Stimulated activated CD8-positive, alpha-beta memory T cell treated with anti-CD3 and anti-CD28 coated beads, Interleukin-7, amount 100 ng/mL, for 48 hours (primary cell): ENCODE measurements at places on chromosomes 16 and 17.

DNA sequence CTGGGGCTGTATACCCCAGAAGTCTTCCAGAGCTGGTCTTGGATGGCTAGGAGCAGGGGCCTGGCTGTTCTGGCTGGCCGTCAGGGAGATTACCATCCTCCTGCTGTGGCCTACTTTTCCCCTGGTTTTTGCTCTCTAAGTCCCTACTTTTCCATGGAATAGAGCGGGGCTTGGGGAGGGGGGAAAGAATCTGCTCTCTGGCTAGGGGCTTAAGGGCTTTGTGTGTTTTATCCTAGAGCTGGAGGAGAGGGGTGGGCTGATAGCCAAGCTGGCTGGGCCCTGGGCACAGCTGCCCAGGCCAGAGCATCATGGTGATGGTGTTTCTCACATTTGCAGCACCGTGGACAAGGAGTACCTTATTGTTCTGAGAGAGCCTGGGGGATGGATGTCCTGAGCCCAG lies 3.6 kb downstream of the NRN1L start:
- no peak for DNase-seq

DNA sequence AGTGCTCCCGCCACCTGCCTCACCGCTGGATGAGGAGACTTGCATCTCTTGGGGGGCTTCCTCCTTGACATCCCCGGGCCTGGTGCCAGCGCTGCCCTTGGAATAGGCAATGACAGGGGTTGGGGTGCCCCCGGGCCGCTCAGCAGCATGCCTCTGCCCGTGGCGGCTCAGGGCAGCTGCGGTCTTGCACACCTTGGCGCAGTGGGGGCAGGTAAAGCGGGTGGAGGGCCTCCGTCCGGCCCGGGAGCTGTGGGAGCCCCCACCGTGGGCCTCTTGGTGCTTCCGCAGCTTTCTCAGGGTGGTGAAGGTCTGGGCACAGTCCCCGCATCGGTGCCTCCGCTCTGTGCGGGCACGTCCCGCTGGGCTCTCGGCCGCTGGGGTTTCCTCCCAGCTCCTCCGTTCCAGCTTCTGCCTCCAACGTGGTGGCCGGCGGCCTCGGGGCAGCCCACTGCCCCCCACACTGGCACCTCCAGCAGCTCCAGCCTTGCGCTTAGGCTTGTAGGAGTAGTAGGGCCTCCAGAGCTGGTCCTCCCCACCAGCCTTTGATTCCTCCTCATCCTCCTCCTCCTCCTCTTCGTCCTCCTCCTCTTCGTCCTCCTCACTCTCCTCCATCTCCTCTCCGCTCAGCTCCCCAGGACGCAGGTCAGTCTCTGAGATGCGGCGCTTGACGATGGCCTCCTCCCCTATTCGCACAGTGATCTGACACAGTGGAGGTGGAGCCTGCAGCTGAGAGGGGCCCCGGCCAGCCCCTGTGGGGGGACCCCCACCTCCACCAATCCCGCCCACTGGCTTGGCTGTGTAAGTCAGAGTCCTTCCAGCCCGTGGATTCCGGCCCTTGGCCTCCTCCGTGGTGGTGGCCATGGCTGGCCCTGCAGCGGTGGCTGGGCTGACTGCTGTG lies 16.7 kb downstream of the ZBTB4 start:
- no peak for DNase-seq

DNA sequence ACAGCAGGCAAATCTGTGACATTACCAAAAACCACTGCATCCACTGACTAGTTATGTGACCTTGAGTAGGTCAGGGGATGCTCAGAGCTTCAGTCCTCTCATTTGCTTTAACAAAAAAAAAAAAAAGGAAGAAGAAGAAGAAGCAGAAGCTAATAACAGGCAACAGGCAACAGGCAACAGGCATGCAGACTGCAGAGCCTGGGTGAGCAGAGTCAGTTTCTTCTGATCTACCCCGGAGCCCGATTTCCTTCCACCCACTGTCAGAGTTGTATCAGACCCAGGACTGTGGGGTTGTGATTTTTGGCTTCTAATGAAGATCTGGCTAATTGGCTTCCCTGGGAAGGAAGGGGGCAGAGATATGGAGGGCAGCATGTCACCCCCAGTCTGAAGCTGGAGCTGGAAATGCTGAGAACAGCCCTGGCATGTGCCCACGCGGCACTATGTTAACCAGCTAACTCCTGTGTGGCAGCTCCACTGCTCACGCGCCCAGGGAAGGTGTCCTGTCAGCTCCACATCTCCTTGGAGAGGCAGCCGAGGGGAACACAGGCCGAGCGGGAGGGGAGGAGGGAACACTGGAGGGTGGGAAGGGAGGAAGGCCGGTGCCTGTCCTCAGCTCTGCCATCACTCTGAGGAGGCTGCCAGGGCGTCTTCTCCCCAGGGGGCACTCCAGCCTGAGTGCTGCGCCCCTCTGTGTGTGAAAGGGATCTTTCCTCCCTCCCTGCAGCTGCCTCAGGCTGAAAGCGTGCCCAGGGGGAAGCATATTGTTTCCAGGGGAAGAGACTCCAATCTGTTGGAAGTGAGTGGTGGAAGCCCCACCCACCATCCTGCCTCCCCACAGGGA lies 17.6 kb downstream of the SRCIN1 start:
- no peak for DNase-seq

DNA sequence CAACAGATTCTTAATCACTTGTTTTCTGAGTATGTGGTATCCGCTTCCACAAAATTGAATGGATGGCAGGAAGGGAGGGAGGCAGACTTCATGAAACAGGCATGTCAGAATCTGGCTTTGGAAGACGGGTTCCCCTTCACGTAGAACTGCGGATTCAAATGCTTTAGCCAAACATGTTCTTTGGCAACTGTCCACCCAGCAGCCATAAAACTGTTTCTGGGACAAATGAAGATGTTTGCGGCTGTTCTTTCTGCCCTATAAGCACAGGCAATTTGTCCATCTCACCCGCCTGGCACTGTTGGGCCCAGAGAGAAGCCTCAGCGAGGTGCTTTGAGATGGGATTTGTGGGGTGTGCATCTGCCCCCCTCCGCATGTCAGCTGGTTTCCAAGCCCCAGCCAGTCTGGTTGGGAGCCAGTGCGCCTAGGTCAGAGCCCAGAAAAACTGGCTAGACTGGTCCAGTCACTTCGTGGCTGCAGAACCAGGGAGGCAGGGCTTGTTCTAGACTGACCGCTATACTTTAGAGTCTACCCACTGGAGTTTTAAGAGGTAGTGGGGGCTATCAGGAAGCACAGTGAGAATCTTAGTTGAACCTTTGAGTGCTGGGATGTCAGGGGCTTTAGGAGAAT lies 6.3 kb downstream of the CRHR1 start:
- no peak for DNase-seq

DNA sequence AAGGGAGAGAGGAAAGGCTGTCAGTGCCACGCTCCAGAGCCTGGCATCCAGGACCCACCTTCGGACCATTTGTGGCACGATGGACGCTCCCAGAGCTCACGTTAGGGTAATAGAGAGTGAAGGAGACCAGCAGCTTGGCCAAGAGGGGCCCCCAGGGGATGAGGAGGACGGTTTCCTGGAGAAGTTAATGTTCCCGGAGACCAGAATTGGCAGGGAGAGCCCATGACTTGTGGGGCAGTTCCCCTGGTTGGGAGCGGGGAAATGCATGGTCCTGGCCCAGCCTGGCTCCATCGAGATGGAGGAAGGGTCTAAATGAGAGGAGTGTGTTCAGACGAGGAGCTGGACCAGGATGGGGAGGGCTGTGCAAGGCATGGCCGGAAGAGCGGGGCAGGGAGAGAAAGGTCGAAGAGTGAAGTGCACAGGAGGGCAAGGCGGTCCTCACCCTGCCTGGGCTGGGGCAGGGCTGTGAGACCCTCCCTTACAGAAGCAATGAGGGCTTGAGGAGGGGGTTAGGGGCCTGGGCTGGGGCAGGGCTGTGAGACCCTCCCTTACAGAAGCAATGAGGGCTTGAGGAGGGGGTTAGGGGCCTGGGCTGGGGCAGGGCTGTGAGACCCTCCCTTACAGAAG lies 2.9 kb upstream of the HIC1 start:
- no peak for DNase-seq

DNA sequence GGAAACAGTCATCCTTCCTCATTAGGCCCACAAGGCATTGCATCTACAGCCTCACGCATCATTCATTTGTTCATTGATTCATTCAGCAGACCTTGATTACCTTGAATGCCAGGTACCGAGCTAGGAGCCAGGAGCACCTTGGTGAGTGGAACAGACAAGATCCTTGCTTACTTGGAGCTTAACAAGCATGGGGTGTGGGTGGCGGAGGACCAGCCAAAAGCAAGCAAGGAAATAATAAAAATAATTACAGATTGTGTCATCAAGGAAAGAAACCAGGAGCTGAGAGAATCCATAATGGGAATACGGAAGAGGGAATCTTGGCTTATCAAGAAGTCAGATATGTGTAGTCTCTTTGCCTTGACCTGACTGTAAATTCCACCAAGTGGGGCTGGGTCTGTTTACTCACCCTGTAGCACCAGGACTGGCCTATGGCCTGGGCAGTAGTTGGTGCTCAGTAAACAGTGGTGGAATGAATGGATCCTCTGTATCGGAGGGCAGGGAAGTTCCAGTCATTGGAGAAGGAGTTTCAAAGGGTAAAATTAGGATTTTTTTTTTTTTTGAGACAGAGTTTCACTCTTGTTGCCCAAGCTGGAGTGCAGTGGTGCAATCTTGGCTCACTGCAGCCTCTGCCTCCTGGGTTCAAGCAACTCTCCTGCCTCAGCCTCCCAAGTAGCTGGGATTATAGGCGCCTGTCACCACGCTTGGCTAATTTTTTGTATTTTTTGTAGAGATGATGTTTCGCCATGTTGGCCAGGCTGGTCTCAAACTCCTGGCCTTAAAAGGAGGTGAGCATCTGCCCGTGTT lies 157.7 kb downstream of the MSI2 start:
- DNase-seq, result no peak

GRCh38 chr17:38571833-38572668 lies 33.7 kb downstream of the SRCIN1 start:
- DNase-seq, result no peak

DNA sequence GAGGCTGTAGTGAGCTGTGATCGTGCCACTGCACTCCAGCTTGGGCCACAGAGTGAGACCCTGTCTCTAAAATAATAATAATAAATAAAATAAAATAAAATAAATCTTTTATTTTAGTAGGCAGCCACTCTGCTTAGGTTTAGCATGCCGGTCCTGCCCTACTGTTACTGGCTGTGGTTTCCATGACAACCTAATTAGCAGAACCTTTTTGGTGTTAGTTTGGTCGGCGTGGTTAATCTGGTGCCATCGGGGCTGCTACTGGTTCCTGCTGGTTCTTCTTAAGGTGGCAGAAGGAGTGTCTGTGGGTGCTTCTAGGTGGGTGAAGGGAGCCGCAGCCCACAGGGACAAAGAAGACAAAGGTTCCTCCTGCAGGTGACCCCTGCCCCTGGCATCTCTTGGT lies 37.8 kb upstream of the CBX4 start:
- no peak for DNase-seq
